ENCODE measurements at places on chromosomes 3 and 15.

GRCh38 chr3:114299941-114300624 is 6.3 kb downstream of the TIGIT start:
- DNase-seq = no peak

- no peak for DNase-seq
These were observed 66.0 kb downstream of the STAC start for GRCh38 chr3:36446276-36446675.

GRCh38 chr15:79091204-79091867 is 756 bp upstream of the RASGRF1 start:
- DNase-seq = no peak

GRCh38 chr3:13712682-13713180 is 163.8 kb downstream of the FBLN2 start:
- no peak for DNase-seq

- no peak for DNase-seq
These were observed 410.6 kb upstream of the ADAMTS9 start for GRCh38 chr3:65098400-65098799.

DNA sequence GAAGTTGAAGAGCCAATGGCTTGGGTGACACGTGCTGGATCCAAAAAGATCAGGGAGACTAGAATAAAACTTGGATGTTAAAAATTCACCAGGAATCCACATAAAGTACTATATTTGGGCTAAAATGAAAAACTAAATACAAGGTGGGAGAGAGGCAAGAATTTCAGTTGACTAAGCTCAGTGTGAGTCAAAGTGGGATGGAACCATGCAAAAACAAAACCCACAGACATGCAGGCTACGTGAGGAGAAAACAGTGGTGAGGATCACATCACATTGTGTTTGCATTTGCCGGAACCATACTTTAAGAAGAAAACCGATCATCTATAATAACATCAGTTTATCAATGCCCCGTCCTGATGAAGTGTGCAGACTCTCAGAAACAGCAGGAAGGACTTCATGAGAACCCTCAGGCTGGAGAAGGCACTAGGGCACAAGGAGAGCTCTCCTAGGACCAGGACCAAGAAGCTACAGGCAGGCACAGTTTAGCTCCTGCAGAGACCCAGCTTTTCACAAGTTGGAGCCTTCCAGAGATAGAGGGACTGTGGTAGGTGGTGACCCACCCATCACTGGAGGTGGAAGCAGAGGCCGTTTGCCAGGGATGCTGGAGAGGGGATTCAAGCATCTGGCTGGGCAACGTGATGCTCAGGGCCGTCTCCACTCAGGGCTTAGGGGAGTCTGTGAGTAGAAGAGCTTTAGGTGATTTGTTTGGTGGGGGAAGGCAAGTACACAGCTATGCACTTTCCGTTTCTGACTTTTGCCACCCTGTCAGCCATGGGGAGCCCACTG is 29.0 kb upstream of the NR2E3 start:
- no peak for DNase-seq

DNA sequence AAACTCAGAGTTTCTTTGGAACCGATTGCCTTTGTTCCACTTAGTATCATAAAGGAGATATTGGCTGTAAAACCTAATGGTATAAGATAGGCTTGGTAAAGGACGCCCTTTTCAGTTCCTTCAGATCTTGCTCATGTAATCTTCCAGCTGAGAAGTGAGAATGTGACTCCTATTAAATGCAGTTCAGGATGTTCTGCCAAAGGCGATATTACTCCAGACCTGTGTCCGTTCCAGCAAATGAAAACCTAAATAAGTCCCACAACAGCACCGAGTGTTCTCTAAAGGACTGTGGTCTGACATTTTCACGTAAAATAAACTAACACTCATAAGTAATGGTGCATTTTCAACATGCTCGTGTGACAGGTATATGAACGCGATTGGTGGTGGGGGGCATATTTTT is 276.2 kb downstream of the FEZF2 start:
- DNase-seq = no peak

DNA sequence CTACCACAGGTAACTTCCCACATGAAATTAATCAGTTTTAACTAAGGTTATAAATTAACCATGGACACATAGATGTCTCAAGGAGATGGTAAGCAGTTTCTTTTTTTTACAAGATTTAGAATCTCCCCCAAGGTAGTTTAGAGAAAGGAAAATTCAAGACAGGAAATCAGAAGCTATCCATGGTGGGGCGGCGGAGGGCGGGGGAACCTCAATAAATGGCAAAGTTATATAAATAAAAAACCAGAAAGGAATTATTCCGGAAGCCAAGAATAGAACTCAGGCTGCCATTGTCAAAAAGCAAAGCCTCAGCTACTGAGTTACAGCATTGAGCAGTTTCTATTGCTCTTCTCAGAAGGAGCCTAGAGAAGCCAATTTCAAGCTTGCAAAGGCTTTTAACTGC is 172.1 kb upstream of the SMAD3 start:
- DNase-seq = no peak

GRCh38 chr3:102123590-102124190 is 274.4 kb downstream of the NFKBIZ start:
- DNase-seq = no peak

GRCh38 chr3:122097141-122097540 is 42.0 kb downstream of the CD86 start:
- DNase-seq = no peak

GRCh38 chr15:64934023-64934422 is 22.3 kb downstream of the ANKDD1A start:
- no peak for DNase-seq

- no peak for DNase-seq
These were observed 86.1 kb downstream of the DLG1 start for GRCh38 chr3:197212290-197212689.

- no peak for DNase-seq
These were observed 1379.1 kb downstream of the ZPLD1 start for GRCh38 chr3:103813955-103814354.

DNA sequence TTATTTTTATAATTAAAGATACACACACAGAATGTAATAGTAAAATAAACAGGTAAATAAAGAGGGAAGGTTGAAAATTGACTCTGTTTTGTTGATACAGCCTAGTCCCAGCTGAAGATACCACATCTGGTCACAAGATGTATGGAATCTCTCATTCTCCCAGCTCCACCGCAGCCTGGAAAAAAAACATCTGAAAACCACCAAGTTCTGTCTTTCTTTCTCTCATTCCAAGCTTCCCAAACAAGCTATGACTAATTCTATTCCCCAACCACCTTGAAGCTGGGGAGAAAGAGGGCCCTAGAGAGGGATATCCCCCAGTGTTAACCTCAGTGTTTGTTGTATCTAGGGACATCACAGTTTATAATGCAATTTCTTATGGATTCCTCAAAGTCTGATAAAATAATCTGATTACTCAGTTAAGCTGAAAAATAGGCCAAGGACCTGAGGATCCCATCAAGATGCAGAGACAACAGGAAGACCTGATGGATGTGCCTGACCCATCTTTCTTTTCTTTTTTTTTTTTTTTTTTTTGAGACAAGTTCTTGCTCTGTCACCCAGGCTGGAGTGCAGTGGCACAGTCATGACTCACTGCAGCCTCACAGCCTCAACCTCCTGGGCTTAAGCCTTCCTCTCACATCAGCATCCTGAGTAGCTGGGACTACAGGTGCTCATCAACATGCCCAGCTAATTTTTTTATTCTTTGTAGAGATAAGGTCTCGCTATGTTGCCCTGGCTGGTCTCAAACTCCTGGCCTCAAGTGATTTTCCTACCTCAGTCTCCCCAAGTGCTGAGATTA is 38.1 kb downstream of the SRGAP3 start:
- DNase-seq = no peak

DNA sequence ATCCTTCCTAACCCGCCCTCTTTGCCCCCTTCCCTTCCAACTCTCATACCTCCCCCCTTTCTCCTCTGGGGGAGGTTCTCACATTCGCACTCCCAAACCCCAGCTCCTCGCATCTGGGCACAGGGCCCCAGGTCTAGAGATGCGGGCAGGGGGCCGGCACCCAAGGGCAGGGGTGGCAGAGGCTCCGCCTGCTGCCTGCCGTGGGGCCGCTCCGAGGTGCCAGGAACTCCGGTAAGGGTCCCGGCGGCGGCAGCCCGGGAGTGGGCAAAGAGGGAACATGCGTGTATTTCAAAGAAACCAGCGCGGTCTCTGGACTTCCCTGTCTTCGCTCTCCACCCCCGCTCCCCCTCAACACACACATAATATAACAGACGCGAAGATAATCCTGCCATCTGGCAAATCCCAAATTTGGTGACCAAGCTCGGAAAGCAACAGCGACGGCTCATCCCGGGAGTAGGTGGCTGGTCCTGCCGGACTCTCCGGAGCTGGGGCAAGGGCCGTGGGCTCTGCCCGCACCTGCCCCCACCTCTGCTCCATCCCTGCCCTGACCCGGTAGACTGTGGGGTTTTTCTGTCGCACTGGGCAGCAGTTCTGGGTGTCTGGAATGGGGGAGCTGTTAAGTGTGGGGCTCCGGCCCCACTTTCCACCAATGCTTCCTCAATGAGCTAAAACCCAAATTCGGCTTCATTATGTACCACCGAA is 31.0 kb downstream of the NR2F2 start:
- DNase-seq = no peak

DNA sequence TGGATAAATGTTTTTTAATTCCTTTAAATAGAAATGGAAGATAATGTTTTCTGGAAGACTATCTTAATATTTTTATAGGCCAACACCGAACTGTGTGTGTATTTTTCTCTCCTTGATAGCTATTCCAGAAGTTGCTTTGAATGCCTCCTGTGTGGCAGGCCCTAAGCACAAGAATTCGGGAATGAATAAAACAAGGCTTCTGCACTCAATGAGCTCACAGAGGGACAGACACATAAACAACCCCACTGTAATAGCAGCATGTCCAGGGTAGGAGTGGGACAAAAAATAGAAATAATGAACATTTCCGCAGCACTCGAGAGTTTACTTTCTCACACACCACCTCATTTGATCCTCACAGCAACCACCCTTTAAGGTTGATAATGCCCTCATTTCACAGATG is 18.0 kb downstream of the SRGAP3 start:
- DNase-seq = no peak

DNA sequence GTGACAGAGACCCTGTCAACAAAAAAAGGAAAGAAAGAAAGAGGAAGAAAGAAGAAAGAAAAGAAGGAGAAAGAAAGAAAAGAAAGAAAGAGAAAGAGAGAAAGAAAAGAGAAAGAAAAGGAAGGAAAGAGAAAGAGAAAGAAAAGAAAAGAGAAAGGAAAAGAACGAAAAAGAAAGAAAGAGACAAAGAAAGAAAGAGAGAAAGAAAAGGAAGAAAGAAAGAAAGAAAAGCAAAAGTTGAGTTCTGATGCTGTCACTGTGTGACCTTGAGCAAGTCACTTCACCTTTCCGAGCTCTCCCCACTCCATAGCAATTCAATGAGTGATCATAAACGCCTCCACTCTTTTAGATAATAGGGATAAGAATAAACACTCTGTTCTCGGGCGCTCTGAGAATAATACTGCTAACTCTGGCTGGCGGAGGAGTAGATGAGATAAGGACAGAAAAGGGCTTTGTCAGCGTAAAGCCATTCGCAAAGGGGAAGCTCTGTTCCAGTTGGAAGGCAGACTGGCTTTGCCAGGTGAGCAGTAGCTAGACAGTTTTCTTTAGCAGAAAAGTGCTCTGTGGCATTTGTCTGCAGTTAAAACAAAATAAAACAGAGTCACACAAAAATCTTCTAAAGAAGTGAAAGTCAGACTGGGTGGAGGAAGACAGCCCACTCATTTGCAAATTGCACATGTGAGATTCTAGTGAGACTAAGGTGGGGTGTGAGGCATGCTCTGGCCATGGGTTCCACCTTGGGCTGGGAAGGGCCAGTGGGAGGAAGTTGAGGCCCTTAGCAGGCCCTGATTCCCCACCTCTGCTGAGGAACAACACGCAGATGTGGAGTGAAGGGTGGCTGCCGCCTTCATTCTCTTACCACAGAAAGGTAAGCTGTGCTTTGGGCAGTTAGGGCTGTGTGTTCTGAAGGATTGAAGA is 9.6 kb upstream of the FLNB start:
- no peak for DNase-seq

GRCh38 chr3:116440196-116440595 is 5.1 kb downstream of the LSAMP start:
- no peak for DNase-seq

DNA sequence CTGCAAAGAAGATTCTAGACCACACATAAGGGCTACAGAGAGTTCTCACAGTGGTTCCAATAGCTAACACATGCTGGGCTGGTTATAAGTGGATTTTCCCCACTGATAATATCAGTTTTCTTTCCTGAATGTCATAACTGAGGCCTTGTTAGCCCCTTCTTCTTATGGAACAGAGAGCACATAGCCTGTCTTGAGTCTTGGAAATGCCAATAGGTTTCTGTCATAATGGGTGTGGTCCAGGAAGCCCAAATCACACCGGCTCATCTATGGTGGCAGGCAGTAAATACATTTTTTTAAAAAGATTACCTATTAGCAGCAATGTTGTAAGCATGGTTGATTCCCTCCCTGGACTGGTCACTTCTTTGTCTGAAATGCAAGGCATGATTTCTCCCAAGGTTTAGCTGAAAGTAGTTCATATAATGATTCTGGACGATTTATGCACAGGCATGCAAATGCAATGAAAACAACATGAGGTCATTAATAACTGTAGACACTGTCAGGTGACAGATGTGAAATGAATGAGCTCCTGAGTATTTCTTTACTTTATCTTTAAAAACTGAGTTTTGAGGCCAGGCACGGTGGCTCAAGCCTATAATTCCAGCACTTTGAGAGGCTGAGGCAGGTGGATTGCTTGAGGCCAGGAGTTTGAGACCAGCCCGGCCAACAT is 67.2 kb upstream of the ATP2C1 start:
- no peak for DNase-seq

- DNase-seq = no peak
These were observed 14.0 kb downstream of the ABHD6 start for GRCh38 chr3:58251631-58252035.

DNA sequence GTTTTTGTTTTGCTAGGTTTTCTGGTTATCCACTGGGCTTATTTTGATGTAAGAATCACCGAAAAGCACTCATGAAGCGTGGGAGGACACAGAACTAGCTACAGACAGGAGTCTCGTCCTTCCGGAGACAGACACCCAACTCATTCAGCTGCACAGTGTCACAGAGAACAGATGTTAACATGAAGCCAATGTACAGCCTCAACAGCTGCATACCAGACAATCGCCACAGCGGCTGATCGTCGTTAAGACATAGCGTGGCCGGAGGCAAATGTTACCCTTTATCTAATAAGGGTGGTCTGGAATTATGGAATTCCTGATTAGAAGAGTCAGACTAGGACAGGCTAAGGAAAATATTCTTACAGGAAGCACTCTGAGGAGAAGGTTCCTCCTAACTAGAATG is 1.1 kb upstream of the PYGO1 start:
- no peak for DNase-seq

DNA sequence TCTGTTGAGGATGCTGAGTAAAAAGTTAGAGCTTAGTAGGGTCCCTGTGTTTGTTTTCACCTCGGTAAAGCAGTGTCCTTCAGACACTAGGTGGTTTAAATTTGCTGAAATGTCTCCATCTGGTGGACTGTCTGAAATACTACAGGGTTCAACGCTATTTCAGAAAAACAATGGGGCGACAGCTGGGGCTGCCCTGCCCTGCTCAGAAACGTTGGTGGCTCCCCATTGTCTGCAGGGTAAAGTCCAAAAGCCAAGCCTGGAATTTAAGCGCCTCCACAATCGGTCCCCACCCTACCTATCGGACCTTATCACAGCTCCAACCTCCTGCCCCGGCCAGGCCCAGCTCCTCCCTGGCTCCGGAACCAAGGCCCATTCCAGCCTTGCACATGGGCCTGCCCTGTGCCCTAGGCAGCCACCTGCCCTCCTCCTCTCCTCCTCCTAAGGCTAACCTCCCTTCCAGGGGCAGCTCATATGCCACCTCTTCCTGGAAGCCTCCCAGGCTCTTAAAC is 4.3 kb upstream of the TSEN2 start:
- no peak for DNase-seq
